ENCODE measurements at places on chromosomes 13 and 19.

DNA sequence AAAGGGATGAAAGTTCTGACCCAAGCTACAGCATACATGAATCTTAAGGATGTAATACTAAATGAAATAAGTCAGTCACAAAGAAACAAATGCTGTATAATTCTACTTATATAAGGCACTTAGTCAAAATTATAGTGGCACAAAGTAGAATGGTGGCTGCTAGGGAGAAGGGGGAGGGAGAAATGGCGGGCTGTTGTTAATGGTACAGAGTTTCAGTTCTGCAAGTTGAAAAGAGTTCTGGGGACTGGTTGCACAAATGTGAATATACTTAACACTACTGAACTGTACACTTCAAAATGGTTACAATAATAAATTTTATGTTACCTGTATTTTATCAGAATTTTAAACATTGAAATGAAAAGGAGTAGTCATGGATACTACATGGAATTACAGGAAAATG lies 48.9 kb upstream of the CLDN10 start:
- no peak for DNase-seq

- no peak for DNase-seq
Observed at GRCh38 chr13:95620825-95621498, 23.5 kb downstream of the DZIP1 start.

DNA sequence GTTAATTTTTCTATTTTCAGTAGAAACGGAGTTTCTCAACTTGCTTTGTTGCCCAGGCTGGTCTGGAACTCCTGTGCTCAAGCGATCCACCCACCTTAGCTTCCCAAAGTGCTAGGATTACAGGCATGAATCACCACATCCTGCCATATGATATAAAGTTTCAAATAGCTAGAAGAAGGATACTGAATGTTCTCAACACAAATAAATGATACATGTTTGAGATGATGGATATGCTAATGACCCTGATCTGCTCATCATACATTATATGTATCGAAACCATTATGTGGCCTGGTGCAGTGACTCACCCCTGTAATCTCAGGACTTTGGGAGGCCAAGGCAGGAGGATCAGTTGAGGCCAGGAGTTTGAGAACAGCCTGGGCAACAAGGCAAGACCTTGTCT lies 11.5 kb downstream of the CIB3 start:
- DNase-seq: no peak

DNA sequence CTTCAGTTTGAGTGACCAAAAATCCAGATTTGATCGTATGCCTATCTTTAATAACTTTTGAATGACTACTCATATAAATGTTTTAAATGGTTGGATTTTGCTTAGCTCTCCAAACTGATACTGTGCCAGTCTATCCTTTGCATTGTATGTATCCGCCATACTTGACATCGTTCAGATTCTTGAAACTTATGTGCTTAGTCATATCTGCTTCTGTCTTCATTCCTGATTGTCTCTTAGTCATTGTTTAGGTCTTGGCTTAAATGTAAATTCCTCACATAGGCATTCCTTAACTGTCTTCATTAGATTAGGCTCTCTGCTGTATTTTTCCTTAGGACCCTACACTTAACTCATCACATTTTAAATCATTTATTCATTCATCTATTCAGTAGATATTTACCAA lies 126.0 kb downstream of the PCCA start:
- no peak for DNase-seq

DNA sequence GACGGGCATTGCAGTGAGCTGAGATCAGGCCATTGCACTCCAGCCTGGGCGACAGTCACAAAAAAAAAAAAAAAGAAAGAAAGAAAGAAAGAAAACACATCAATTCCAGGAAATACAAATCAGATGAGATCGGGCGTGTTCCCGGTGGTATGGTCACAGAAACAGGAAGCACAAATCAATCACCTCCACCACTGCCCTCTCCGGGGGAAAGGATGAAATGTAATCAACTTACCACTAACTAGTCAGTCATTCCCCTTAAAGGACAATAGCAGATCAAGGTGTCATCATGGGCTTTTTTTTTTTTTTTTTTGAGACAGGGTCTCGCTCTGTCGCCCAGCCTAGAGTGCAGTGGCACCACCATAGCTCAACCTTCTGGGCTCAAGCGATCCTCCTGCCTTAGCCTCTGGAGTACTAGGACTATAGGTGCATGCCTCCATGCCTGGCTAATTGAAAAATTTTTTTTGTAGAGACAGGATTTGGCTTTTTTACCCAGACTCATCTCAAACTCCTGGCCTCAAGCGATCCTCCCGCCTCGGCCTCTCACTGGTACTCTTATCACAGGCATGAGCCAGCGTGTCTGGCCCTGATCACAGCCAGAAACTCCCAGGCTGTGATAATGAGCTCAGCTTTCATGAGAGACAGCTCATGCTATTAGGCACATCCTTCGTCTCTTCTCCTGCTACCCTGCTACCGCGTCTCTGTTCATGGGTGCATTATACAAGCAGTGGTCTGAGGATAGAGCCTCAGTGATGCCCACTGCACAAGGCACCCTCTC lies 6.8 kb upstream of the DPRX start:
- DNase-seq: no peak

DNA sequence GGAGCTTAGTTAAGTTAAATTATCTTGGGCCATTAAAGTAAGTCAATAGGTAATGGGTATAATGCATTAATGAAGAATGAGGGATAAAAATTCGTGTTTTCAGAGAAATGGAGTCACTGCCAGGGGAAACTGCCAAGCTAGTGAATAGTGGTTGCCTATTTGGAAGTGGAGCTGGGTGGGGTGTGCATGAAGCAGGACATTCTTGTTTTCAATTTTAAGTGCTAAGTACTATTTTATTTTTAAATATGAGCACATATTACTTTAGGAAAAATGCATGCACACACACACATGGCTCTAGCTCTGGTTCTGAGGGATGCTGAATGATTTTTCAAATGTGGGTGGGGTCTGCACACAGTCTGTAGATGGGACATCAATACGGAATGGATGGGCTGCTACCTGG lies 717.7 kb upstream of the SGCG start:
- DNase-seq: no peak

- no peak for DNase-seq
Observed at GRCh38 chr19:27779954-27780353, 1433.0 kb downstream of the UQCRFS1 start.

- no peak for DNase-seq
Observed at GRCh38 chr13:108212886-108213285, 2.5 kb downstream of the LIG4 start.

DNA sequence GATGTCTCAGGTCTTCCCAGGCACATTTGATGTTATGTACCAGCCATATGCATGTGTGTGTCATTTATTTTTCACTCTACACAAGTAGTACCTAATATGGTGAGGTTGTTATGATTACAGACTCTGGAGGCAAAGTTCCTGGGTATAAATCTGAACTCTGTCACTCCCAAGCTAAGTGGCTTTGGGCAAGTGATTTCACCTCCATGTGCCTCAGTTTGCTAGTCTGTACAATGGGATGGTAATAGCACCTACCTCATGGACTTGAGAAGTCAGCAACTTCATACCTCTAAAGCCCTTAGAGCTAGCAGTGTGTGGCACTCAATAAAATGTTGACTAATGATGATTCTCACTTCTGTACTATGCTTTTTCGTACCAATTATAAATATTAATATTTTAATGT lies 3.9 kb upstream of the CATSPERG start:
- no peak for DNase-seq

Measured in stimulated activated CD8-positive, alpha-beta memory T cell treated with anti-CD3 and anti-CD28 coated beads, Interleukin-12 subunit alpha, Interleukin-12 subunit beta, amount 100 ng/mL, for 1 hour (primary cell).